Suppressor macrophage treated with lipopolysaccharide for 4 hours (primary cell): ENCODE measurements at places on chromosomes 5 and 9.

- no peak for DNase-seq
These were observed 38.6 kb upstream of the KCNMB1 start for GRCh38 chr5:170427672-170428236.

- no peak for DNase-seq
These were observed 3.9 kb upstream of the MGAT1 start for GRCh38 chr5:180806351-180807011.

- peak; percentile 80 for DNase-seq
These were observed 3.5 kb downstream of the RUFY1 start for GRCh38 chr5:179553875-179554274.

- DNase-seq = no peak
These were observed 1005.9 kb upstream of the WWC1 start for GRCh38 chr5:167285591-167285990.

DNA sequence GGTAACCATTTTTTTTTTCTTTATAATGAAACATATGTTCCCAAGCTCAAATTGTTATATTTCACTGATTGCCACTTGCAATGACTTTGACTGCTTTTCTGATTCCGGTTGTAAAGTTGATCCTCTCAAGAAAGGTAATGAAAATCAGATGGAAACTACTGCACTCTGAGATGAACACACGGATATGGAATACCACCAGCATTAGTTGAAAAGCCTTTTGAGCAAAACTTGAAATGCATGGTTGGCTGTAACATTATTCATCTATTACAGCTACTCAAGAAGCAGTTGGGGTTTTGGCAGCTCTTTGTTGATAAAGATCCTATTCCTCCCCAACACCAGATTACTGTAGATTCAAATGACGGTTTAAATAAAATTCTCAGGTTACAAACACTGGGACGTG lies 591.6 kb upstream of the DMAC1 start:
- DNase-seq = no peak
